Stimulated activated CD8-positive, alpha-beta memory T cell treated with anti-CD3 and anti-CD28 coated beads, Interleukin-15, amount 100 ng/mL, for 1 hour (primary cell): ENCODE measurements at places on chromosomes 6 and 20.

DNA sequence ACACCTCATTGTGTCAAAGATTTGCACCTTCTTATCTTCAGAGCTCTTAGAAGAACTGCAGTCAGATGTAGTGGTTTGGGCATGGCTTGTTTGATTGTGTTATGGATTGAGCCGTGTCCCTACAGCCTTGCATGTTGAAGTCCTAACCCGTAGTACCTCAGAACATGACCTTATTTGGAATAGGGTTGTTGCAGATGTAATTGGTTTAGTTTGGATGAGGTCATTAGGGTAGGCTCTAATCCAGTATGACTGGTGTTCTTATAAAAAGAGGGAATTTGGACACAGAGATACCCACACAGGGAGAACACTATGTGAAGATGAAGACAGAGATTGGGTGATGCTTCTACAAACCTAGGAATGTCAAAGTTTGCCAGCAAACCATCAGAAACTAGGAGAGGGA is 35.4 kb upstream of the PHACTR2 start:
- no peak for DNase-seq

GRCh38 chr6:139490482-139490881 is 116.0 kb upstream of the CITED2 start:
- no peak for DNase-seq

DNA sequence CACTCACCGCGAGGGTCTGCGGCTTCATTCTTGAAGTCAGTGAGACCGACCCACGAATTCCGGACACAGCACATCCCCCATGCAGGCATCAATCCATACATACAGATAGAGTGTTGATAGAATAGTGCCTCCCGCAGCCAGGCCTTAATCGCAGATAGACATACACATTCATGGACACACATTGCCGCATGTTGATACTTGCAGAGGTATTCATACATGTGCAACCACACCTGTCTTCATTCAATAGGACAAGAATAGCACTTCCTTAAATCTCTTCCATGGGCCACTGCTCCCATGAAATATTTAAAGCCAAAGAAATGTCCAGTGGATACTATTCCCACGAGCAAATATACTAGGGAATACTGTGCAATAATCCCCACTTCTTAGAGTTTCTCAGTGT is 170.5 kb downstream of the FRK start:
- DNase-seq = no peak

DNA sequence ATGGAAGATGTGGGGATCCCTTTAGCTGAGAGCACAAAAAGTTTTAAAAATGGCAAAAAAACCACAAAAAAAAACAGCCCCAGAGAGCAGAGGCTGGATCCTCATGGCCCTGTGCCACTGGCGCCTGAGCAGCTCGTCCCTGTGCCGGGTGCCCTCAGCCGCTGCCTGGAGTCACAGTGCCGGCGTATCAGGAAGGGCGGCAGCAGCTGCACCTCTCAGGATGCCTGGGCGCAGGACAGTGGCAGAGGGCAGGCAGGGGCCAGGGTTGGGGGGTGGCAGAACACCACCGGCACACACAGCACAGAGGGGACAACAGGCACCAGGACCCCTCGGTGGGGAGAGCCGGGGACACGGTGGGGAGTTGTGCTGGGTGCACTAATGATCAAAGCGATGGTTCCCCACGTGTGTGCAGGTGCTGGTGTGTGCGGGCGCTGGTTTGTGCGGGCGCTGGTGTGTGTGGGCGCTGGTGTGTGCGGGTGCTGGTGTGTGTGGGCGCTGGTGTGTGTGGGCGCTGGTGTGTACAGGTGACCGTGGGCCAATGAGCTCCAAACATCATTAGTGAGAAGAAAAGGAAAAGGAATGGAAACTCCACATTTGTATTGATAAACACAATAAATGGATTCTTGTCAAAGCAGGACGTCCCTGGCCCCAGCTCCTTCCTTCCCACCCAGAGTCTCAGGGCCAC is 1.5 kb upstream of the FRMD1 start:
- no peak for DNase-seq

- DNase-seq = no peak
Observed at GRCh38 chr6:121260651-121261102, 73.6 kb downstream of the TBC1D32 start.

- DNase-seq = no peak
Observed at GRCh38 chr6:135390458-135390857, 107.1 kb downstream of the AHI1 start.

GRCh38 chr6:21965016-21965415 is 331.8 kb downstream of the PRL start:
- DNase-seq = no peak

GRCh38 chr6:75204217-75204958 is 1.5 kb downstream of the COL12A1 start:
- no peak for DNase-seq

- DNase-seq = peak; percentile 81
Observed at GRCh38 chr6:100880853-100881706, at the start of gene ASCC3. ASCC3 (minus strand) TSS chr6:100881329; CDS start chr6:100867997, 13,332 bp downstream.
